ENCODE measurements at places on chromosomes 2 and 18.

DNA sequence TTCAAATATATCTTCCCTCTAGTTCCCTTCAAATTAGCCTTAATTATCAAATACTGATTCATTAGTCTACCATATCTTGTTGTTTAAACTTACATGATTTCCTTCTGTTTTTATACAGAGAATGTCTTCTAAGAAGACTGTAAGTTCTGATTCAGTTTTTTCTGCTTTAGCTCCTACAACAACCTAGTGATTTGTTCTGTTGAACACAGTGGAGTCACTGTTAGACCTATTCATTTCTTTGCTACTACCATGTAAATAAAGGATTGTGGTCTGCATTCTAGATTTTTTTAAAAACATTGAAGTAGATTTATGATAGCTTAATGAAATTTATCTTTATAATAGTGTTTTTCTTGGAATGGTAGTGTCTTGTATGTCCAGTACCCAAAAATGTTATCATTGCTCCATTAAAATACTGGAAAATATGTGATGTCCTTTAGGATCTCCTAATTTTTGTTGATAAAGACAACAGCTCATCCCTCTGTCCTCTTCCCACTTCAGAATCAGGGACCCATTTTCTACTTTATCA lies 146.4 kb downstream of the MBD5 start:
- no peak for DNase-seq

- no peak for DNase-seq
These were observed 77.6 kb downstream of the ASB1 start for GRCh38 chr2:238504181-238504931.

GRCh38 chr18:31255953-31256352 lies 62.0 kb upstream of the DSG1 start:
- DNase-seq = no peak

- DNase-seq = no peak
These were observed 20.1 kb downstream of the TTN start for GRCh38 chr2:178787155-178787554.

DNA sequence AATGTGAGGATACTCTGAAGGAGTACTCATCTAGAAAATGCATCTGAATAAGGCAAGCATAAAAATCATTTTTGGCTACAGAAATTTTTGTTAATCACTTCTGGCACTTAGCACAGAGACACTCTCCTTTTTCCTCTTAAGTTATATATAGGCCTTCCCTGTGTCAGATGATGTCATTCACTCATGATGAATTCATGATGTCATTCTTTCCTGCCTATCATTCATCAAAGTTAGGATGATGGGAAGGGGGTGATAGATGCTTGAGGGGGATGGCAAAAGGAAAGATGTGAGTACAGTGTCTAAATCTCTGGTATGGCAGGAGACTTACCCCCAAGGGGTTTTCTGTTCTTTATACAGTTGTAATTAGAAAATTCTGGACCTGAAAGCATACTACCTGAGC lies 42.0 kb downstream of the MAP3K20 start:
- no peak for DNase-seq

- no peak for DNase-seq
These were observed 86.1 kb downstream of the CACNB4 start for GRCh38 chr2:152012697-152013096.

DNA sequence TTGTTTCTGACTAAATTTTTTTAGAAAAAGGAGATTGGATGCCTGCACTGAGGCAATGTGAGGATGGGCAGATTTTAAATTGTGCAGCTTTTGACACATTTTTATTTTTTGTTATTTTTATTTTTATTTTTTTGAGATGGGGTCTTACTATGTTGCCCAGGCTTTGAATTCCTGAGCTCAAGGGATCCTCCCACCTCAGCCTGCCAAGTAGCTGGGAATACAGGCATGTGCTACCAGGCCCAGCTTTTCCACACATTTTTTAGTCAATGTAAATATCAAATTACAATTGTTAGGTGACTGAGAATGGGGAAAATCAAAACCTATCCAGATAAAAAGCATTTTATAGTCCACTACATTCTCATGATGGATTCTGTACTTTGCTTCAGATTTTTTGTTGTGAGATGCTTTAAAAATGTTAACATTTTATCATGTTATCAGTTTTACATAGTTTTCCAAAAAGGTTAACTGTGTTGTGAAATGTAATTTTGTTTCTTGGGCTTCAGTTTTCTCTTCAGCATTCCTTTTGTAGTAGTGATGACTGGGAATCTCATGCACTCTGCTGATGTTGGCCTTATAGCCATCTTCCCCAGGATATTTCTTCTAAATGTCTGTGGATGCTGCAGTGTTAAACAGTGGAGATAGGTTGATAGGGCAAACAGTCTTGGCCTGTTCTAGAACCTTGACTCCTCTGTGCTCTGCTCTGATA lies 41.4 kb downstream of the PKP4 start:
- no peak for DNase-seq

DNA sequence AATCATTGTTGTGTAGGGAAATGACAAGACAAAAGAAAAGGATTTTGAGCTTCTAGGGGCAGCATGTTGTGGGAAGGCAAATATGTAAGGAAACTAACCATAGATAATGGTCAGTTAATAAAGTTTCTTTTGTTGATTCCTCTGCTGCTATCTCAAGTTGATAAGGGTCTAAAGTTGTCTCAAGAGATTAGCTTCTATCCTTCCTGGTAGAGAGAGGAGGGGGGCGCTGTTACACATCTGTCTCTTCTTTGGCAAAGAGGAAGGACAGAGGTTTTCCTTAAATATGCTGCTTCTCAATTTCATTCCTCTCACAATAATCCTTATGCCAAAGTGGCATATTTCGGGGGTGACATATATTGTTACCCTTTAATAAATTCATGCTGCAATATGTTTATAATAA lies 944.0 kb downstream of the DPP10 start:
- no peak for DNase-seq

GRCh38 chr2:68667371-68667770 lies 24.0 kb downstream of the PROKR1 start:
- DNase-seq = no peak

- DNase-seq = no peak
These were observed 347.6 kb upstream of the SMIM21 start for GRCh38 chr18:75775121-75775520.

DNA sequence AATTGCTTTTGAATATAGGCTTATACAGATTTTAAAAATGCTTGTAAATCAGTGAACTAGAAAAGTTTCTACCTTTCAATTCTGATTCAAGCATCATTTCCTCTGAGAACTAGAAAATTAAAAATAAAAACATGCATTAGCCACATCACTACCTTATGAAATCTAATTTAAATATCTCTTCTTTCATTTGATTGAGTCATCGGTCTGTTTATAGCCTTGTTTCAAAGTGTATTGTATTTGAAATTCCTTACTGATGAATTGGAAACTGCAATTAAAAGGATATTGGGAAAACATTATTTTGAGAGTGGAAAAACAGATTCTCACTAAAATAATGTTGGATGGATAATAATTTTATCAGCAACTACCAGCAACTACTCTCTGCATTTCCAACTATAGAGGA lies 717.7 kb upstream of the FAM98A start:
- DNase-seq = no peak

DNA sequence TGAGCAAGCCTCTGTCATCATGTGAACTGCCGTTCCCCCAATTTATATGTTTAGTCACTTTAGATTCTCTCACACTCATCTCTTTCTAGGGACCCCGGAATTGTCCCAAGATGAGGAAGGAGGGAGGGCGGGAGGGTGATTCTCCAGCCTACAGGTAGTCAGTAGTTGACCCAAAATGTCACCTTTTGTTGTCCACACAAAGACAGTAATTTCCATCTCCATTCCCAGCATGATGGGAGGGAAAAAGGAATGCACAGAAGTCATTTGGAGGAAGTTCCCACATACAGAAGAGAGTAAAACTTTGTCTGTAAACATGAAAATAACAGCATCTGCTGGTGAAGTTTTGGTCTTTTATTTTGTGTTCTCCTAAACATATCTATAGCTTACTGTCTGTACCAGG lies 222.9 kb downstream of the KLHL29 start:
- no peak for DNase-seq

DNA sequence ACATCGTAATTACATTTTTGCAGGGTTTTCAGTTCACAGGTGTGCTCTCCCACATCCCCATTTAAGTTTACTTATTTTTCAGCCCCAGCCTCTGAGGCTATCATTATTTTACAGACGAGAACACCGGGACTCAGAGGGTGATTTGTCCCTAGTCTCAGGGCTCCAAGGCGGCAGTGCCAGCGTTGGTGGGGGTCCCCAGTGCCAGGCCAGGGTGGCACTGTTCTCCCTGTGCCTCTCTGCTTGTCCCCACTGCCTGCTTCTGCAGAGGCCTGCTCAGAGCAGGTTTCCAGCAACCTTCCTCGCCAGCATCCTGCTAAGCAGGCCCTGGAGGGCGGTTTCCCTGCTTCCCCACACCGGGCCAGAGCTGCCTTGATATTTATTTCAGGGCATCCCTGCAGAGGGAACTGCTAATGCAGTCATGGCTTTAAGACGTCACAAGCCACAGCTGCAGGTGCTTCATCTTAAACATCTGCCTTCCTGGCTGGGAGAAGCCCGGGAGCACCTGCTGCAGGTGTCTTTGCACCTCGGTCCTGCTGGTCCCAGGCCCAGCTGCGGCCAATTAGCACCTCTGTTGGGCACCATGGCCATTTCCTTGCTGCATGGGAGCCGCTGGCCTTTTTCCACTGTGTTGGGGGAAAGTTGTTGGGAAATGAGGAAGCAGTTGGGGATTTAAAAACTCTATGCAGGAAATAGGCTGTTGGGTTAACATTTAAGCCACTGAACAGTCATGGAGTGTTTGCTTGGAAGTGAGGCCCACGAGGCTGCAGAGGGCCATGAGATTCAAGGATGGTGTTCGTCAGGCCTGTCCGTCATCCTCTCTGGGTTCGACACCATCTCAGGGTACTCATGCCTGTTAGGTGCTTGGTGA lies 22.8 kb downstream of the HPCAL1 start:
- DNase-seq = no peak

DNA sequence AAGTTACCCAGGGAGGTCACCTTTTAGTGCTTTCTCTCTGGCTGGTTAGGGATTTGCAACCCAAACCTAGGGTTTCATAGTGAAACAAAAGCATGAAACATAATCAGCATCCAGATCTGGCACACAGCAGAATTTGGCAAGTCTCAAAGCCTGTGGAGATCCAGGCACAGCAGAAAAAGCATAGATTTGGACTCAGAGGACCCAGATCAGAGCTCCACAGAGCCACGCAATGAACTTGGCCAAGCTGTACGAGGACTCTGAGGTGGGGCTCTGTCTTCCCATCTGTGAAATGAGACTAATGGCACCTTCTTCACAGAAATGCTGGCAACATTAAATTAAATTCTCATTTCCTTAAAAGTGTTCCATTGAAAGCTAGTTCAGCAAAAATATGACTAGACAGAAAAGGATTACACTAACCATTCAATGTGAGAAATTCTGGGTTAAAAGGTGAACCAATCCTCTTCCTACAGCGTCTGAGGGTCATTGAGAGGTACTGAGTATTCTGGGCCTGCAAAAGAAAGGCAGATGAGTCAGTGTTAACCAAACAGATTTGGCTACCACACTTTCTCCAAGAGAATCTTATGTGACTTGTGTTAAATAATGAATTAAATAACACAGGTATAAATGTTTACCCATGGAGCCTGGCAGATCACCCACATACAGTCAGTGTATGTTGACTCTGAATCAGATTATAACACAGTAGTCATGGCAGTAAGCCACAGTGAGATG lies 266.3 kb downstream of the MREG start:
- DNase-seq = no peak

DNA sequence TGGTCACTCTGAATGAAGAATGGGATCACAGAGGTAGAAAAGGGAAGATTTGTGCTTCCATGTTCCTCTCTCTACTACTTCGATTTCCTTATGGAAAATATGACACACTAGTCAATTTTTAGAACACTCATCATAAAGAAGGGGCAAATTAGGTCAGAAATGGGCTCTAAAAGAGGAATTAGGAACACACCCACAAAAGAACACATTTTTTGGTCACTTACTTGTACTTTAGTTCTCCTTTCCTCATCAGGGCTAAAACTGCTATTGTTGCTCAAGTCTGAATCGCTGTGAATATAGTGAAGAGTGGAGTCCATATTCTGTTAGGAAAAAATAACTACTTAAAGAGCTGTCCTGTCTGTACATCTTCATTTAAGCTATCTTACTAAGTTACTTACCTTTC lies 52.6 kb downstream of the PPP4R1 start:
- DNase-seq = no peak

GRCh38 chr2:237700512-237701032 lies 73.2 kb downstream of the LRRFIP1 start:
- peak; percentile 82 for DNase-seq

DNA sequence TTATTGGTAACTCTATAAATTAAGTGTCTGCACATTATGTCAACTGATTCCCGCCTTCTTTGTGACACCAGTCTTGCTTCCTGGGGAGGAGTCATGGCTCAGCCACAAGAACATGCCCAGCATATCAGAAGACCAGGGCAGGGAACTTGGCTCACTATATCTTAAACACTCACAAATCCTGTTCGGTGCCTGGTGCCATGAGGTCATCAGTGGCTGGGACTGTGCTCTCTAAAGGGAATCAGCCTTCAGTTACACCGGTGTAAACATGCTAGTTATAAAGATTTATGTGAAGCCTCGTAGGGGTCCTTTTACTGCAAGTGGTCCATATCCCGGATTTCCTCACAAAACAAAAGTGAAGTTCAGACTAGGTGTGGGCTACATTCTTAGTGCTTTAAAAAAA lies 73.1 kb upstream of the ZNF521 start:
- no peak for DNase-seq

DNA sequence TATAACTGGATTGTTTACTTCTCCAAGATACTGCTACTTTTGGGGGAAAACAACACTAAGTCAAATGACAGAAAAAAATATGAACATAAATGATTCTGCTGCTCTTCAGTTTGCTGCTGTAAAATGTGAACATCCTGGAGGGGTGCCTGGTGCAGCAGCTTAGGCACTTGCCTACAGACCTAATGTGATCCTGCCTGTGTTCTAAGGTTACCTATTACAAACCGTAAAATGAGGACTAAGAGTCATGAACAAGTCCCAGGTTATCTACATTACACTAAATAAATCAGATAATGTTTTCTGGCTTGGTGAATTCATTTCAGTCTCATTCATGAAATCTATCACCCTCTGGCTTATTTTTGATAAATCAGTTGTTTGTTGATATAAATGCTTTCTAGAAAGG lies 38.4 kb upstream of the ERCC3 start:
- no peak for DNase-seq
